Activated T-cell treated with anti-CD3 and anti-CD28 coated beads, Interleukin-2, amount 50 U/mL, for 72 hours (primary cell): ENCODE measurements at places on chromosomes 3 and 15. TPM values are rescaled to one million over a fixed set of nuclear protein-coding genes. Genes with fewer than 3 reads are reported as not detected.

The CA12 gene
- total RNA-seq, result 2.4 TPM

The DUOXA2 gene
- not detected for total RNA-seq

The PRRT3 gene
- total RNA-seq, result 7.9 TPM

The ADAMTS9 gene
- not detected for total RNA-seq

DNA sequence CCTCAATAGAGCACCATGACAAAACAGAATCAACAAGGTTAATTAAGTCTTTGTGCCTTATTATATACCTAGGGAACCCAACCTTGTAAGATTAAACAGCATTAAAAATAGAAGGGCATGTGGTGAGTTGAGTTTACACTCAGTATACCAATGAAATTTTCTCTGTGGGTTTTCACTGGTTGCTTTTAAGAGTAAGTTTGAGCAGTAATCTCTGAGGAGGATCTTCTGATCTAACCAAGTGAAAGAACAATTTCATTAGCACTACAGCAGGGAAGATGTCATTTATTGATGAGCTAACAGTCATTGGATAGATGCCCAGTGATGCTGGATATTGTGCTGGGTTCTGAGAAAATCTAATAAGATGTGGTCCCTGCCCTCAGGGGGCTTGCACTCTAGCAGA is 26.9 kb upstream of the AKAP13 start:
- H3K4me1 ChIP-seq, result peaks cover 20% of the 10 kb centered on the region
- no peak overlapping the region for H3K27ac ChIP-seq
- peaks cover 7% of the 10 kb centered on the region for H3K27me3 ChIP-seq
- H3K4me3 ChIP-seq, result no peak overlapping the region

- no peak overlapping the region for H3K4me3 ChIP-seq
- H3K4me1 ChIP-seq, result no peaks in the 10 kb centered on the region
- peaks cover 35% of the 10 kb centered on the region for H3K27me3 ChIP-seq
- no peaks in the 10 kb centered on the region for H3K36me3 ChIP-seq
- no peak overlapping the region for H3K27ac ChIP-seq
Measured at GRCh38 chr3:182671541-182671940, 121.8 kb upstream of the ATP11B start.

GRCh38 chr3:140463355-140463754 is 214.5 kb upstream of the TRIM42 start:
- peaks cover 11% of the 10 kb centered on the region for H3K4me1 ChIP-seq
- no peak for DNase-seq
- H3K27me3 ChIP-seq, result peaks cover 14% of the 10 kb centered on the region
- no peak overlapping the region for H3K4me3 ChIP-seq

- no peak overlapping the region for H3K27ac ChIP-seq
- peak; percentile 17 for DNase-seq
- no peaks in the 10 kb centered on the region for H3K4me1 ChIP-seq
Measured at GRCh38 chr3:38627956-38628355, 21.5 kb downstream of the SCN5A start.

GRCh38 chr3:48548729-48549705 is 7.6 kb downstream of the PFKFB4 start:
- H3K4me3 ChIP-seq, result no peak overlapping the region
- no peak overlapping the region for H3K27ac ChIP-seq
- H3K27me3 ChIP-seq, result no peaks in the 10 kb centered on the region
- H3K36me3 ChIP-seq, result no peaks in the 10 kb centered on the region

- H3K36me3 ChIP-seq, result no peaks in the 10 kb centered on the region
- no peak overlapping the region for H3K27ac ChIP-seq
- H3K27me3 ChIP-seq, result no peaks in the 10 kb centered on the region
Measured at GRCh38 chr15:63054281-63054683, 11.7 kb downstream of the TPM1 start.

- no peak for DNase-seq
- no peak overlapping the region for H3K27ac ChIP-seq
- no peaks in the 10 kb centered on the region for H3K4me1 ChIP-seq
- H3K27me3 ChIP-seq, result no peaks in the 10 kb centered on the region
Measured at GRCh38 chr15:22887157-22887951, 48.9 kb downstream of the NIPA2 start.

DNA sequence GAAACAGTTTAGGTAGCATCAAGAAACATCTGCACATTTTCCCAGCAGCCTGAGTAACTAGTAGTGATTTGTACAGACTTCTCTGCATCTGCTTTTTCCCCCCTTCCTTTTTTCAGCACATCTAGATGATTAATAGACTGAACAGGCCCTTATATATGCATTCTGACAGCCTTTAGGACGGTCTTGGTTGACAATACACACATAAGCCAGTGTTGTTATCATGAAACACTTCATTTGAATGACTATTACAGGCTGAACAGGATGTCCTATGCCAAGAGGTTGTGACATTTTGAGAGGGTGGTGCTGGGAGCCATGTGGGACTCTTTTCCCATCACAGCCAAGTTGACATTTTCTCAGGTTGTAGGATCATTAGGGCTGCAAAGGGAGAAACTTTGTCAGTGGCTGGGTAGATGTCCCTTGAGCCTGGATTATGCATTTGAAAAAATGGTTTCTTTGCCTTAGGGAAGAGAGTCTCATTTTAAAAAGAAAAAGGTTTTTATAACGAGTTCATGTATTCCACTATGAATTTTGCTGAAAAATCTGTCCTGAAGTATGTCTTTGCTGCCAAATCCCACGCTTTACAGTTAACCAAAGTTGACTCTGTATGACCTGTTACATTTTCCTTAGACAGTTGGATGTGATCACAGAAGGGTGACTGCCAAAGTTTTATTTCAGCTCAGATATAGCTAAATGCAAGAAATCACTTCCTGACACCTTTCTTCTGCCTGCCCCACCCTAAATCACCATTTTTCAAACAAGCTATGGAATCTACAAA is 73.7 kb downstream of the FILIP1L start:
- H3K4me3 ChIP-seq, result no peak overlapping the region
- DNase-seq, result no peak
- no peaks in the 10 kb centered on the region for H3K27me3 ChIP-seq
- peak overlapping the region; percentile 25 for H3K27ac ChIP-seq
